ENCODE measurements at places on chromosomes 2 and 18.

GRCh38 chr2:185147361-185147760, 549.0 kb downstream of the ZNF804A start:
- no peak for DNase-seq

GRCh38 chr2:182186132-182186735, 200.6 kb downstream of the PPP1R1C start:
- no peak for DNase-seq

- no peak for DNase-seq
Observed at GRCh38 chr18:40168026-40168425, 1787.0 kb upstream of the PIK3C3 start.

DNA sequence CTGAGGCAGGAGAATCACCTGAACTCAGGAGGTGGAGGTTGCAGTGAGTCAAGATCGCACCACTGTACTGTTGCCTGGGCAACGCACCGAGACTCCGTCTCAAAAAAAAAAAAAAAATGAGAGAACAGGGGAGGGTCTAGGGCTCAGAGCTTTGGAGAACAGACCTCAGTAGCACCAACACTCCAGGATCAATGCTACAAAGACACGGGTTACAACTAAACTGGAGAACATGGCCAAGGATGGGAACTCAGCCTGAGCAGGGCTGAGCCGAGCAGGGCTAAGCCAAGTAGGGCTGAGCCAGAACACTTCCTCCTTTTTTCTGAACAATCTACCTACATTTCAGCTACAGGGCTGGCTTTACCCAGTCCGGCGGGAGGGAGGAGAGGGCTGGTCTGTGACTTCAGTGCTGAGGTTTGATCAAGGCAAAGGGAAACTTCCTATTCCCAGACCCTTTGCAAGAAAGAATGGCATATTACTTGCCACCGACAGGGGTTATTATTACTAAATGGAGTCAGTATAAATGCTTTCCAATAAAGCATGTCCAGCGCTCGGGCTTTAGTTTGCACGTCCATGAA, 2.9 kb upstream of the CASP8 start:
- DNase-seq: no peak

GRCh38 chr2:12612671-12613070, 104.1 kb upstream of the TRIB2 start:
- no peak for DNase-seq

DNA sequence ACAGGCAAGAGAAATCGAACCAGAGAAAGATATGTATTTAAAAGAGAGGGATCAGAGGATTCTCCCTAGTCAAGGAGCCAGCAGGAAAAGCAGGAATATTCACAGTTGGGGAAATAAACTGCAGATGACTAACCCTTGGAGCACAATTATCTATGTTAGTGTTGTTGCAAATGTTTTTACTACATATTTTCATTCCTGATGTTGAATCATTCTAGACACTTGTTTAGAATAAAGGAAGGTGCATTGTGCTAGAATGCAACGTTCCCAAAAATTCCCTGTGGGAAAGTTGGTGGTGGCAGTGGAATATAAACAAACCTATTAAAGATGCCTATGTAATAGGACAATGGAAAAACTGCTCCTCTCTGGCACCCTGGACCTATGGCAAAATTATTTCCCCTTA, 63.3 kb downstream of the DTNA start:
- DNase-seq: no peak

DNA sequence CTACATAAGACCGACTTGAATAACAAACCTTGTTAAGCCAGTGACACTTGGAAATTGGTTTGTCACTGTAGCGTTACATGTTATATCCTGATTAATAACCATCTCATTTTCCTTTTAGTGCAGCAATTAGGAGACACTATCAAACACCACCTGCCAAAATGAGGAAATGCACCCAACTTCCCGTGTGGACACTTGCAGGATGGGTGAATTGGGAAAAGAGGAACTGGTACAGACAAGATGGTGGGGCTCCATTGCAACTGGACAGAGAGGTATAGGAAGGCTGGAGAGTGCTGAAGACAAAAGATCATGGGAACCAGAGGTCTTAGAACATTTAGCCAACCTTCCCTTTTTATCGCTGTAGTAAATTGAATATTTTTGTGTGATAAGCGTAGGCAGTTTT, 816.3 kb upstream of the HS6ST1 start:
- DNase-seq: no peak

DNA sequence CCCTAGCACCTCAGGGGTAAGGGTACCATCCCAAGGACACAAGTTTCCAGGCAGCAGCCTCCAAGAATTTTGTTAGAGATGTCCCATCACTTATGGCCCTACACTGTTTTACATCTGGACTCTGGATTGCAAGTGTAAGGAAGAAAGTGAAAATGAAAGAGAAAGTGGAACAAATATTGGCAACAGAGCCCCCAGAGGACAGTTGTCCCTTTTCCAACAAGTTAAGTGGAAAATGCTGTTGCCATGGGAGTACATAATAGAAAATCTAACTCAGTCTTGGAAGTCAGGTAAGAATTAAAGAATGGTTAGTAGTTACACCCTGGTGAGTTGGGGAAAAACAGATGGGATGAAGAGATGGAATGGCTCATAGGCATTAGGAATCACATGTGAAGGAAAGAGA, 50.6 kb downstream of the TTC21B start:
- no peak for DNase-seq

DNA sequence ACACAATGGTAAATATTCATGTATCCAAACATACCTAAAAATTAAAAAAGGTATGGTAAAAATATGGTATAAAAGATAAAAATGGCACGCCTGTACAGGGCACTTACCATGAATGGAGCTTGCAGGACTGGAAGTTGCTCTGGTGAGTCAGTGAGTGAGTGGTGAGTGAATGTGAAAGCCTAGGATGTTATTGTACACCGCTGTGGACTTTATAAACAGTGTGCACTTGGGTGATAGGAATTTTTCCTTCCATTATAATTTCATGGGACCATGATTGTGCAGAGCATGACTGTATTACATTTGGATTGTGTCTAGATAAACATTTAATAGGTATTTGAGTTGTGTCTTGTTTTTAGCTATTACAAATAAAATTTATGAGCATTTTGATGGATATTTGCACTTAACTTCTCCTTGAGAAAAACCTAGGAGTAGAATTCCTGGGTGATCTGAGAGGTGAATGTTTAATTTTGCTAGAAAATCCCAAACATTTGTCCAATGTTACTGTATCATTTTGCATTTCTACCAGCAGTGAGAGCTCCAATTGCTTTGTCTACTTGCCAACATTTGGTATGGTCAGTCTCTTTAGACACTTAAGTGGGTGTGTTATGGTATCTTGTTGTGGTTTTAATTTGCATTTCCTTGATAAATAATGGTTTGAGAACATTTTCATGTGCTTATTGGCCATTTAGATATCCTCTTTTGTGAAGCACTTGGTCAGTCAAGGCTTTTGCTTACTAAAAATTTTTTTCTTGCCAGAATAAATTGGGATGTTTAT, 81.7 kb downstream of the BCL2L11 start:
- no peak for DNase-seq

DNA sequence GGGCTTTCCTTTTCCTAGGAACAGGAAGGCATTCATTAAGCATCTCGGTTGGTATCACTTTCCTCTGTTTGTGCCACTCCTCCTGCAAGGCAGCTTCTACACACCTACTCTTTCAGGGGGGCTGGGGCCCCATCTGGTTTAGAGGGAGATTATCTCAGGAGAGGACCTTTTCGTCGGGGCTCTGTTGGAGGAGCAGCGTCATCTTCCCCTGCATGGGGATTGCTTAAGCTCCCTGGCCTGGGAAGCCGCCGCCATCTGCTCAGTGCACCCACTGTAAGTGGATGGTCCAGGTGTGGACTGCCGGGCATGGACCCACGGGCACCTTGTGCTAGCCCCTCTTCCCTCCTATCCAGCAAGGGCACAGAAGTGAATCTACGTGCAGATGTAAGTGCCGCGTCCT, 355.3 kb upstream of the SMIM21 start:
- DNase-seq: no peak

DNA sequence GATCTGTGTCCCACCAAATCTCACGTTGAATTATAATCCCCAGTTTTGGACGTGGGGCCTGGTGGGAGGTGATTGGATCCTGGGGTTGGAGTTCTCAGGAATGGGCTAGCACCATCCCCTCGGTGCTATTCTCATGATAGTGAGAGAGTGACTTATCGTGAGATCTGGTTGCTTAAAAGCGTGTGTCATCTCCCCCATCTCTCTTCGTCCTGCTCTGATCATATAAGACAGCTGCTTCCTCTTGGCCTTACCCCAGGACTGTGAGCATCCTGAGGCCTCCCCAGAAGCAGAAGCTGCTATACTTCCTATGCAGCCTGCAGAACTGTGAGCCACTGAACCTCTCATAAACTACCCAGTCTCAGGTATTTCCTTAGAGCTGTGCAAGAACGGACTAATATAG, 163.7 kb upstream of the NDUFV2 start:
- no peak for DNase-seq

- DNase-seq: no peak
Observed at GRCh38 chr2:223196331-223196730, 144.3 kb downstream of the KCNE4 start.

DNA sequence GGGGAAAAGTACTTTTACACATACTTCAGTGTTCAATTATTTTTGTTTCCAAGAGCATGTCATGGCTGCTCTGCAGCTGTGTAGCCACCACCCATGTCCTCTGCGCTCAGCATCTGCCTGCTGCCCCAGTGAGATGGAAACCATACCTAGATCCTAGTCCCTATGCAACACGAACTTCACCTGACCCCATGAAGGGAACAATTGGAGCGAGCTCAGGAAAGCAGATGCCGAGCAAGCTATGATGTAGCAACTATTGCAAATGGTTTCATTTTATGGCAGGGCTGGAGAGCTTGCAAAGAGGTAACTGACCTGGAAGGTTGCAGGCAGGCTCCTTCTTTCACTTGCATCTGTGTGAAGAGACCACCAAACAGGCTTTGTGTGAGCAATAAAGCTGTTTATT, 1.3 kb upstream of the CCDC141 start:
- no peak for DNase-seq

DNA sequence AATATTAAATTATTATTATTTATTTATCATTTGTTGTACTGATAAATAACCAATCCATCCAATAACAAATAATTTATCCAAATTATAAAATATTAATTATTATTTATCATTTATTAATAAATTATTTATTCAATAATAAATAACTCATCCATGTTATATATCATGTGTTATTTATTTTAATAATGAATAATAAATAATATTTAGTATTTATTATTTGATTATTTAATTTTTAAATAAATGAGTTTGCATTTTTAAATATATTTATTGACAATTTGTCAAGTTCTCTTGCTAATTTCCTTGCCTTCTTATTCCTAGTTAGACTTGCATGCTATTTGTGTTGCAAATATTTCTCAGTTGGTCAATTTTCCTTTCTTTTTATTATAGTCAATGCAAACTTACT, 995.4 kb downstream of the TSN start:
- no peak for DNase-seq

GRCh38 chr2:113081488-113082210, 13.9 kb downstream of the IL1F10 start:
- DNase-seq: no peak

DNA sequence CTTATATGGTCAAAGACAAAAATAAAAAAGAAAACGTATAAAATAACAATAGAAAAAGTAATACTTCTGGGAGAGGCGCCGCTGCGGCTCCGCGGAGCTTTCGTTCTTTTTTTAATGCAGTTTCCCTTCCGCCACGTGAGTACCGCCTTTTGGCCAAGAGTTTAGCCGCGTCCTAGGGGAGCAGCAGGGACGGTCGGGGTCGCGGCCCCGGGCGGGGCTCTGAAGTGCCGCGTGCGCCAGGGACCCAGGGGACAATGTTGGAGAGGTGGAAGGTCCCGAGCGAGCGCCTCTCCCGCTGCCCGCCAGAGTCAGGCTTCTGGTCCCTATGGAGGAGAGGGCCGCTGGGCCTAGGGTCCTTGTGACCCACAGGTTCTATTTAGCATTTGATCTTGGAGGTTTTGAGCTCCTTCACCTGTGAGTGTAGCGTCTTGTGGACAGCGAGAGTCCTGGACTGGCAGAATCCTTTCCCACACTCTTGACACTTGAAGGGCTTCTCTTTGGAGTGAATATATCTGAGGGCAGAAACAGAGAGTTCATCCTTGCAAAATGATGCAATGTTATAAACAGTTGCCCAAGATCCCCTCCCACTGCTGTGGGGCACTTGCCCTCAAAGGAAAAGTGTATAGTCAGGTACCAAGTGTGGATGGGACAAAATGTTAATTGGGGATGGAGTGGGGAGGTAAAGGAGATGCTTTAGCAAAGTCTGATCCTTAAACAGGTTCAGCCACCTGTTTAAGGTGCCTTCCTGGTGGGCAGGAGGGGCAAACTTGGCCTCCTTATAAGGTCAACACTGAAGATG, 6.3 kb downstream of the OSR1 start:
- no peak for DNase-seq

All from activated CD8-positive, alpha-beta memory T cell treated with anti-CD3 and anti-CD28 coated beads for 1 hour (primary cell).